LoVo (cell line): ENCODE measurements at places on chromosomes 5 and 9.

- no peak for DNase-seq
Observed at GRCh38 chr9:136312436-136312835, 8.5 kb upstream of the CCDC187 start.

DNA sequence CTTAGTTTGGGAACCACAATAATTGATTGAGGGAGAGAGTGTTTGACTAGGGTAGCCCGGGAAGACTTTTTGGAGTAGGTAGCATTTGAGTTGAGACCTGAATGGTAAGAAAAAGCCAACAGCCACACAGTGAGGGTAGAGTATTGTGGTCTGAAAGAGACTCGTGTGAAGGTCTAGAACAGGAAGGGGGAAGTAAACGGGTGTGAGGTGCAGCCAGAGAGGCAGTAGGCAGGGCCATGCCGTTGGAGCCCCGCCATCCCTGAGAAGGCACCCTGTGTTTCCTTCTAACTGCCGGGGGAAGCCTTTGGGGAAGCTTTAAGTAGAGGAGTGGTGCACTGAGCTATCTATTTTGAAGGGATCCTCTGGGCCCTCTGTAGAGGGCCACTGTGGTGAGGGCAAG, 3.5 kb upstream of the F2RL2 start:
- no peak for DNase-seq

GRCh38 chr9:93634311-93635185, 58.2 kb downstream of the PHF2 start:
- no peak for DNase-seq

DNA sequence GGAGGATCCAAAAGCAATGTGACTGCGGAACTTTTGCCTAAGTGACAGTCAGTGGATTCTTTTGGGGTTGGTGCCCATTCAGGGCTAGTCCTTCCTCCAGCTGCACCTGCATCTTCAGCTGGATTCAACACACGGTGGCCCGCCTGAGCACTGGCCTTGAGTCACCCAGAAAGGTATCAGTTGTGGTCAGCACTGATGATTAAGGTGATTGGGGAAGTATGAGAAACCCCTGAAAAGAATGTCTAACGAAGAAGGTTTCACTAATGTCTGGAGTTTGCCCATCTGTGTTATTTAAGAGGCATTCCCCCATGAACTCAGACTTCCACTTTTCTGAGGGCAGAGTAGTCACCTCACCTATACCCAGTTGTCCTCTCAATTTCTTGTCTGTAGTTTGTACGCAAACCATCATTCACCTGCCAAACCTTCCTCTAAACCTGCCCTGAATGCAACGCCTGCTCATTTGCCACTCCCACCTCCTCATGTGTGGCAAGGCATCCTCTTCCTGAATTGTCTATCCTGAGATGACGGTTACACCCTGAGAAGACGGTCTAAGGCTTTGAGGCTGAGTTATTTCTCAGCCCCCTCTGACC, 27.2 kb downstream of the CSF2 start:
- no peak for DNase-seq

- no peak for DNase-seq
Observed at GRCh38 chr5:180810959-180811622, 8.5 kb upstream of the MGAT1 start.

DNA sequence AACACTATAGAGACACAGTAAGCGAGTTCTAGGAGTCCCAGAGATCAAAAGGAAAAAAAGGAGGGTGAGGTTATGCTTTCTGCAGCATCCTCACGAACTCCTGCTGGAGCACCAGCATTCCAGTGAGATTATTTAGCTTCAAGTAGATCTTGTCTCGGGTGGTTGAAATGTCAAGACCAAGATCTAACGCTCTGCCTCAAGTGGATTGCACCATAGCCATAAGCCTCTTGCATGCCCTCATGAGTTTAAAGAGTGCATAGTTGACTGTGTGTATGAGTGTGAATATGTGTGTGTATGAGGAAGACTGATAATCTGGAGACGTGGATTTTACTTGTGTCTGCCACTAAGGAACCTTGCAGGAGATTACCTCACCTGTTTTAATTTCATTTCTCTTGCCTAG, 335.3 kb upstream of the ADAMTSL1 start:
- DNase-seq: no peak

GRCh38 chr5:95928724-95929253, 32.9 kb downstream of the ELL2 start:
- no peak for DNase-seq

GRCh38 chr5:52922384-52922783, 66.8 kb upstream of the ITGA2 start:
- peak; percentile 77 for DNase-seq

GRCh38 chr5:145949474-145949873, 13.1 kb downstream of the SH3RF2 start:
- no peak for DNase-seq

- no peak for DNase-seq
Observed at GRCh38 chr5:110251366-110251765, 475.1 kb downstream of the TMEM232 start.

GRCh38 chr9:34555936-34556525, 33.2 kb upstream of the ENHO start:
- no peak for DNase-seq

- no peak for DNase-seq
Observed at GRCh38 chr9:104927216-104927911, 591 bp downstream of the ABCA1 start.

DNA sequence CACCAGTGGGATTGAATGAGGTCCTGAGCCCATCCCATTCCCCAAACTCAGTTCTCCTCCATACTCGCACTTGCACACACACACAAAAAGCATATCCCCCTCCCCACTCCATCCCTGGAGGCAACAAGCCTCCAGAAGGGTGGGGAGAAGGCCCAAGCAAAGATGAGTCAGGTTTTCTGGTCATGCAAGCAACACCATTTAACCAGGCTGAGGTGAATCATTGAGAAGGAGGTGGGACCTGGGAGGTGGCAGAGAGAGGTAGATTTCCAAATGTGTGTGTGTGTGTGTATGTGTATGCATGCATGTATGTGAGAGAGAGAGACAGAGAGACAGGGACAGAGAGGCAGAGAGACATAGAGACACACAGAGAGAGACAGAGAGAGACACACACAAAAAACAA, 185.2 kb upstream of the TRIM32 start:
- DNase-seq: no peak

- DNase-seq: no peak
Observed at GRCh38 chr5:103371046-103371607, 112.6 kb downstream of the MACIR start.

DNA sequence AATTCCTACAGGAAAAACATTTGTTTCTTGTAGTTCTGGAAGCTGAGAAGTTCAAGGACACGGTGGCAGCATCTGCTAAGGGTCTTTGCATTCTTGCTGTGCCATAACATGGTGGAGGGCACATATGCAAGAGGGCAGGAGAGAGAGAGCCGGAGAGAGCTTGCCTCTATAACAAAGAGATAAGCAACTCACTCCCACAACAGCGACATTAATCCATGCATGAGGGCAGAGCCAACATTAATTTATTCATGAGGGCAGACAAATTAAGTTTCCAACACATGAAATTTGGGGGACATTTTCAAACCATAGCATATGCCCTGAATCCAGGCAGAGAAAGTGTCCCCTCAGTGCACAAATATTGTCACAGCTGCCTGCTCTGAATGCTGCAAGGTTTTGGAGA, 4.4 kb upstream of the GTF3C5 start:
- no peak for DNase-seq

DNA sequence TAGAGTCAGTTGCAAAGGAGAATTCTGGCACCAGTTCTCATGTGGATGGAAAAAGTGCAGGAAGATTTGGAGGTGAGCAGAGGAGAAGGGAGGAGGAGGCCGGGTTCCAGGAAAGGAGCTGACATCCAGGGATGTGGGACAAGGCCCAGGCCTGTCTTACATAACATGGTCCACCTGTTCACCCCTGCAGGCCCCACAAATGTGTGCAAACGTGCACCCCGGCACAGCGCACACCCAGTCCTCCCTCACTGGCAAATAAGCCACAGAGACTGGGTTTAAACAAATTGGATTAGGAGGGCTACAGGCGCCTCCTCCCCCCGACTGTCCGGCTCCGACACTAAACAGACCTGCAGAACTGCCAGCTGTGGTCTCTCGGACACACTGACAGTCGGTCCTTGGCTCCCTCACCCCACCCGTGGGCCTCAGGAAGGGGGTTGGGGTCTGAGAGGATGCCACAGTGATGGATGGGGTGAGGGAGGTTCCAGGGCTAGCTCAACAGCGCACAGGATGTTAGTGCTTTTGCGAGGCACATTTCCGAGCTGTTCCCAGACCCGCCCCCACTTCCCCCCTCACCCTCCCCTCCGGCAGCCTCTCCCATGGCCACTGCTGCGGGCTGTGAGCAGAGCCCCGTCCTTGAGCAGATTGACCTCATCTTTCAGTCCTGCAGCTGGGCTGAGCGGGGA, 43.4 kb upstream of the IL17B start:
- no peak for DNase-seq

DNA sequence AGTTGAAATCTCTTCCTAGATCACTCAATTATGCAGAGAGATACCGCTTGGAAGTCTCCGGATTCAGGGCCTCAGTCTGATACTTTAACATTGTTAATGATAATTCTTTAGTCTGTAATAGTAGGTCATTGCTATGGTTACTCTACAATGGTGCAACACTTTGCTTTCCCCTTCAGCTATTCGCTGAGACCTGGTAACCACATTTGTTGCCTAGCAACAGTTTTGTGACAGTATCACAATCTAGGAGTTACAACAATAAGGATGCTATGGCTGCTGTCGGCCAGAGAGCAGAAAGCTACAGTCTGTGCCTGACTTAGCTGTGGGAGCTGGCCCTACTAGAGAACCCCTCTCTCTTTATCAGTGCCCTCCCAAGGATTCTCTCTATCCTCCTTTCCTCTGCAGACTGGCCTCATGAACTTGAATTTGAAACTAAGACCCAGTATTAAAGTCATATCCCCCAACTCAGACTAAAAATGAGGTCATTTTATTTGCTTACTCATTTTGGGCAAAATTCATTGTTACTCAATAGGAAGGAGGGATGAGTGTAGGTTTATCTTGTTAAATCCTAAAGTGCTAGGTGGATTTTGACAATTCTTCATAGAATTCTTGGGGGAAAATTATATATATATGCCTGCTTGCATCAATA, 39.3 kb downstream of the NR2F1 start:
- DNase-seq: no peak

DNA sequence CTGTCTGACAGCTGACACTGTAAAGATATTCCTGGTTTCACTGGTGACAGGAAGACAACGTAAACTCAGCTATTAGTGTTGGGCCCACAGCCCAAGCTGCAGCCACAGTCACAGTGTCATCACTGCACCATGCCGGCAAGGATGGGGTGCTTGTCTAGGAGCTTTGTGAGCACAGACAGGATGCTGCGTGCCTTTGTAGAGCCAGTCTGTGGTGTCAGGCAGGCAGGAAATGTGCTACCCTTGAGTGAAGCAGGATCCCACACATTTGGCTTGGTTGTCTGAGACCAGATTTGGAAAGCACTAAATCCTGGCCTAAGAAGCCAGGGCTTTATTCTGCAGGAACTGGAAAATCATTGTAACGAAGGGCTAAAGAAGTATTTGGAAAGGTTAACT, 121.6 kb upstream of the ADAMTS16 start:
- no peak for DNase-seq

DNA sequence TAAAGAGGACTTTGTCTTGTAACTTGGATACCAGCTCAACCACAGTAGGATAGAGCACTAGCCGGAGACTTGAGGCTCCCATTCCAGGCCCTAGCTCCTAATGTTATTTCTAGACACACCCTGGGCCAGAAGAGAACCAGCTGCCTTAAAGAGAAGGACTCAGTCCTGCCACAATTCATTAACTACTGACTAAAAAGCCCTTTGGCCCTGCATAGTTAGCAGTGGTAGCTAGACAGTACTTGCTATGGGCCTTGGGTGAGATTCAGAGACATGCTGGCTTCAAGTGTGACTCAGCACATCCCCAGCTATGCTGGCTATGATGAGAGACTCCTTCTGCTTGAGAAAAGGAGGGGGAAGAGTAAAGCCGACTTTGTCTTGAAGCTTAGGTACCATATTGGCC, 47.3 kb downstream of the TMEM167A start:
- DNase-seq: no peak

GRCh38 chr5:33549982-33550567, 109.3 kb downstream of the TARS1 start:
- no peak for DNase-seq

GRCh38 chr5:179267671-179268083, 77.6 kb downstream of the ADAMTS2 start:
- no peak for DNase-seq

GRCh38 chr9:33285502-33285901, 4.8 kb upstream of the NFX1 start:
- no peak for DNase-seq

- no peak for DNase-seq
Observed at GRCh38 chr5:167509076-167509475, 782.4 kb upstream of the WWC1 start.

DNA sequence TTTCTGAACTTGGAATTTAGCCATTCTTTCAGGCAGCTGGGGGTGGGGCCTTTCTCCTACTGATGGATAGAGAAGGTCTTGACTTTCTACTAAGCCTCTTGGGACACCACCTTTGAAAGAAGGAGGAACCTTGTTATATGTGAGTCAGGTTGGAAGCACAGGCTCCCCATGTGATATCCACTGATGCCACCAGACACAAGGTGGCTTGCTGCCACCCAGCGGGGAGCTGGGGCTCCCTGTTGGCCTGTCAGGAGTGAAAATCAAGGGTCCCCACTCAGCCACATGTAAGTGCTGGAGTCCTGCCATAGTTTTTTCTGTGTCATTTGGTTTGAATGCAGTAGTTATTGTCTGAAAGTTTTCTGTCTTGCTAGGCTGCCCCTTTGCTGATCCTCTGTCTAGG, 252.4 kb upstream of the NFIL3 start:
- peak; percentile 8 for DNase-seq
